ENCODE measurements at places on chromosomes 1 and 21.

GRCh38 chr1:194533641-194534040, 1347.2 kb upstream of the B3GALT2 start:
- no peak for DNase-seq

DNA sequence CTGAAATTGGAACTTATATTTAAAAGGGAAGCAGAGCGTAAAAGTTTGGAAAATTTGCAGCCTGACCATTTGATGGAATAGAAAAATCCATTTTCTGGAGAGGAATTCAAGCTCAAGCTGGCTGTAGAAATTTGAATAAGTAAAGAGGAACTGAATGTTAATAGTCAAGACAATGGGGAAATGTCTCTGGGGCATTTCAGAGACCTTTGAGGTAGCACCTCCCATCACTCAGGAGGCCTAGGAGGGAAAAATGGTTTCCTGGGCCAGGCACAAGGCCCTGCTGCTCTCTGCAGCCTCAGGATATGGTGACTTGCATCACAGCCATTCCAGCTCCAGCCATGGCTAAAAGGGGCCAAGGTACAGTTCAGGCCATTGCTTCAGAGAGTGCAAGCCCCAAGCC, 17.6 kb upstream of the TSHB start:
- DNase-seq, result no peak

- no peak for DNase-seq
These were observed 44.5 kb downstream of the DMRTA2 start for GRCh38 chr1:50378770-50379169.

DNA sequence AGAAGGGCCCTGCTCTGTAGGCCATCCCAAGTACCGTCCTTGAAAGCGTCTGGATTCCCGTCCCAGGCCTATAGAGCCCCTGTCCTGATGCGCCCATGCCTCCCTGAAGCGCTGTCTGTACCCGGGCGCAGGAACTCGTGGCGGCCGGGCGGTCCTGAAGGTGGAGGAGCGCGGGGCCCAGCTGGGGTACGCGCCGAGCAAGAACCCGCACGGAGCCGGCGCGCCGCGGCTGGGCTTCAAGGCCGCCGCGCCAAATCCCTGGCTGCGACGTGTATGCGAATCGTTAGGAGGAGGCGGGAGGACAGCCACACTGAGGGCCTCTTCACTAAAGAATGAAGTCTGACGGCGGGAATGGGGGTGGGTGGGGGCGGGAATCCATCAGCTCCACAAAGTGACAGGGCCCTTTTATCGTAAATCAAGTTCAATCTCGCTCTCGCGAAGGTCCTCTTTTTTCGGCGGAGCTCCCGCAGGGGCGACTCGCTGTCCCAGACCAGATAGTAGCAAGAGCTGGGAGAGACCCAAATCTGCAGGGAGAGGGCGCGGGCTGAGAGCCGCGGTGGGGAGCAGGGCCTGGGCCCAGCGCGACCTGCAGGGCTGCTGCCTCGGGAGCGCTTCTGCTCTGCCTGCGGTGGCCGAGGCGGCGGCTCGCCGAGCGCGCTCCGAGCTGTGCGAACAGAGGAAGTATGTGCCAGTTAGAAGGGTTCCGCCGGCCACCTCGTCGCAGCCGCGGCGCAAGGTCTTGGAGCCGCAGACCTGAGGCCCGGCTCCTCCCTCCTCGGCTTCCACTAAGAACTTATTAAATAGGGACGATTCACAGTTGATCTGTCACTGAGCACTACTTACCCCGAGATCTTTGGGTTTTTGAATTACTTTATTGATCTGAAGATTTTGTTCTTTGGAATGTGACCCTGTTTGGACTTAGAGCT, 10.4 kb downstream of the BARHL2 start:
- DNase-seq, result no peak

All from anterior cingulate cortex (tissue), 58 donors.